Renal cortex interstitium (tissue), 15 donors: ENCODE measurements at places on chromosomes 5 and 9. TPM values are rescaled to one million over a fixed set of nuclear protein-coding genes. Genes with fewer than 3 reads are reported as not detected.

Gene IFNK
- polyA plus RNA-seq: not detected

Gene SPARC
- 2,320 TPM for polyA plus RNA-seq

Gene ADAM19
- polyA plus RNA-seq: 8.4 TPM

Gene TEK
- 35.6 TPM for polyA plus RNA-seq

Gene GAS1
- polyA plus RNA-seq: 59.5 TPM

Gene TRIM7
- polyA plus RNA-seq: 0.29 TPM

Gene PCA3
- 2.5 TPM for polyA plus RNA-seq

Gene LCN9
- polyA plus RNA-seq: not detected

Gene HAND1
- not detected for polyA plus RNA-seq

Gene SELENOP
- polyA plus RNA-seq: 466 TPM

Gene PCDHB4
- 1.2 TPM for polyA plus RNA-seq

Gene C5orf22
- polyA plus RNA-seq: 29.7 TPM

Gene OBP2B
- not detected for polyA plus RNA-seq

Gene CCDC112
- polyA plus RNA-seq: 15.9 TPM

Gene HTR4
- not detected for polyA plus RNA-seq

- DNase-seq: no peak
These were observed 42.2 kb upstream of the AFAP1L1 start for GRCh38 chr5:149229298-149229937.

- DNase-seq: no peak
These were observed 121.4 kb upstream of the SV2C start for GRCh38 chr5:75961818-75962217.

GRCh38 chr5:106185661-106186081 lies 1485.1 kb downstream of the EFNA5 start:
- DNase-seq: no peak

GRCh38 chr5:32506201-32506661 lies 61.7 kb upstream of the ZFR start:
- no peak for DNase-seq

DNA sequence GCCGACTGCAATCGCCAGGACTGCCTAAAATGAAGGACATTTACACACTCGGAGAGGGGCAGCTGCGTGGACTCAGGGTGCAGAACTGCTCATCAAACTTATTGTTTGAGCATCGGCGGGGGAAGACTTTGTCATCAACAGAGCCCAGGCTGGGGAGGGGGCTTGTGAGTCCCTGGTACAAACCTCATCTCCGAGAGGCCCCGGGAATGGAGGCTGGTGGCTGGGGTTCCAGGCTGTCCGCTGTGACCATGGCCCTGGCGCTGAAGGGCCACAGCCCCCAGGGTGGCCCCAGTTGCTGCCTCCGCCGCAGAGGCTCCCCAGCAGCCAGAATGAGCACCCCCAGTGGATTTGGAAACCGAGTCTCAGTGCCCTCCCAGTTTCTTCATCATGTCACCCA lies 46.1 kb upstream of the RNU6ATAC start:
- DNase-seq: no peak

- DNase-seq: no peak
These were observed 1.5 kb downstream of the WHRN start for GRCh38 chr9:114503522-114504340.

DNA sequence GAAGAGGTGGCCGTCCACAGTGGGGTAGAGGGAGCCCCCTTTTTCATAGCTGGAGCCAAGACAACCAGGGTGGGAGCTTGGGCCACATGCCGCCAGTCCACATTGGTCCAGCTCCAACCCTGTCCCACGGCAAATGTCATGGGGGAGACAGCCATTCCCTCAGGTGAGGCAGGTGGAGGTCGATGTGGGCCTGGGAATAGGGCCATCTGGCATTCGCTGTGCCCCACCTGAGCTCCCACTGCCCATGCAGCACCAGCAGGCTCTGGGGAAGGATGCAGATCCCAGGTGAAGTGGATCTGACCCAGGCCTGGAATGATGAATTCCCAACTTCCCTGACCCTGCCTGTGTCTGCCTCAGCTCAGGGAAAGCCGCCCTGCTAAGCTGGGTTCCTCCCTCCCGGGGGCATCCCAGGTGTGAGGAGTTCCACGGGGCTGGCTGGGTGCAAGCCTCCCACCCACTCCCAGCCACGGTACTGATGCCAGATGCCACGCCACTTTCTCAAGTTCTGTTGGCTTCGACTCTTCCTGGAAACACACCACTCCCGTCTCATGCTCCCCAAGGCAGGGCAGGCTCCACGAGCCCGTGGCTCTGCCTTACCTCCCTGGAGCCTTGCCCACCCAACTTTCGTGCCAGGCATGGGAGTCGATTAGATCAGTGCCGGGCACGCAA lies 25.2 kb upstream of the FCN2 start:
- no peak for DNase-seq

- no peak for DNase-seq
These were observed 210.6 kb downstream of the GOLPH3 start for GRCh38 chr5:31963358-31964006.

GRCh38 chr5:138243794-138244193 lies 30.6 kb downstream of the GFRA3 start:
- no peak for DNase-seq

DNA sequence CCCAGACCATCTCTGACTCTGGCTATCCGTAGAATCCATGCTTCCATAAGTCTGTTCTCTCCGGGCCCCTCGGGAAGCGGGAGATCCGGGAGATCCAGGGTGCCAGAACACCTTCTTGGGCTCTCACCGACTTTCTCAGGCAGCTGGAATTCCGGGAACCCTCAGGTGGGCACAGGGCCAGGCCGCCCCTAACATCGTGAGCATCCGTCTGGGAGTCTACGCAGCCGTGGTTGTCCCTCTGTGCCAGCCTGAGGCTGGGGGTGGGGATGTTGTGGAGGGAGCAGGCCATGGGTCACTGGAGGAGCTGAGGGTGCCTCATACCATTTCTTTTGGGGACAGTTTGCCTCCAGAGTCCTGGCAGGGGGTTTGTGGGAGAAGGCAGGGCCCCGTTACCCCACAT lies 92.3 kb upstream of the COL5A1 start:
- no peak for DNase-seq

DNA sequence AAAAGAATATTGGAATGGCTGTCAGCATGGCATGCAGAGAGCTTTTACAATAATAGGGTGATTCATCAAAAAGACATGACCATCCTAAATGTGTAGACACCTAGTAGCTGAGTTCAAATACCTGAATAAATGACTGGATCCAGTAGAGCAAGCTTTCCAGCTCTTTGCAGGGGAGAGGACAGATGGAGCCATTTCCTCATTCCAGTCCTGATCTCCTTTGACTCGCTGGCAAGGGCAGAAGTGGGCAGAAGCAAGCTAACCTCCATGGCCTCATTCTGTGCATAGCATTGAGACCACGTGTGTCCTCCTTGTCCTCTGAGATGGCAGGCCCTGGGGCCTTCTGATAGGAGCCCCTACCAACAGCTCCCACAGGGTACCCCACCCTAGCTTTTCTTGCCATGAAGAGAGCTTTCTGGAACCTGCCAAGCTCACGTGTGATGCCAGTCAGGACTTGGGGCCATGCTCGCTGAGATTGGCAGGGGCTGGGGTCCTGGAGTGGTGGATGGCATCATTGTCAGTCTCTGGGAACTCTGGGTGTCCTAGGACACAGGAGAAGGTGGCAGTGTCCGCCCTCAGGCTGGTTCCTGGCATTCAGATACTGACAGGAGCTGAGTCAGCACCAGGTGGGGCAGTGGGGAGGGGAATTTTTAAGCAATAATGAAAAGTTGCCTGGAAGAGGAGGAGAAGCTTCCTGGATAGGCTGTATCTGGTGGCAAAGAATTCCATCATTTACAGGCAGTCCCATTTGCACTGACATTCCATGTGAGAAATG lies 33.6 kb downstream of the WWC1 start:
- no peak for DNase-seq

GRCh38 chr9:113720495-113720894 lies 155.6 kb upstream of the ZNF618 start:
- no peak for DNase-seq

DNA sequence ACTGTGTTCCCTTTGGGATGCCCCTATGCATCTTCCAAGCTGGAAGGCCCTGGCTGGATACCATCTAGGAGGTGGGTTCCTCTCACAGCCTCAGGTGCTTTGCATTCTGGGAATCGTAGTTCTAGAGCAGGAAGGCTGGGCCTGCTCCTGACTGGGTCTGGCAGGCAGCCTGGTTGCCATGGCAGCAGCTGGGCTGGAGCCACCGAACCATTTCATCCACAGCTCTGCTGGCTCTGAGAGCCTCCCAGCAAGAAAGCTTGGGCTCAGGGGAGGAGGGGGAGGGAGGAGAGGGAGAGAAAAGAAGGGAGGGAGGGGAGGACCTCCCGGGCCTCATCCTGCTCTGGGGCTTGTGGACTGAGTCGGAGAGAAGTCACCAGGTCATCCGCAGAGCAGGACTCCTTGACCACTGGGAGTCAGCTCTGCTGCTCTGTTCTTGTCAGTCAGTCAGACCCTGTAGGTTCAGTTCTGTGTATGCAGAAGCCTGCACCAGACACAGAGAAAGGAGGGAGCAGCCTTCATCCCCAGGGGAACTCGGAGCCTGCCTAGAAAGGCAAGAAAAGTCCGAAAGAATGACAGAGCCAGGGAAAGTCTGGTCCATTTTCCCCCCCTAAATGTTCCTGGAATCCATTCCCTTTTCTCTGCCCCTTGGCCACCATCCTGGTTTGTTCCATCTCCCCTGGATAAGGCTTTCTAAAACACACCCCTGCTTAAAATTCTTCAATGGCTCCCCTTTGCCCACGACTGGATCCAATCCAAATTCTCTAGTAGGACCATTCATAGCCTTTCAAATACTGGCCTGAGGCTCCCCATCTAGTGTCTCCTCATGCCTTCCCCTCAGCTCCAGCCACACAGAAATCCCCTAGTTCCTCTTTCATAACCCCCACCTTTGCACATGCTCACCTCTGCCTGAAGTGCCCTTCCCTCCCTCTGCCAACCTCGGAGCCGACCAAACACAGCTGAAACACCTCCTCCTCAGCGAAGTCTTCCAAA lies 65.4 kb upstream of the ARAP3 start:
- peak; percentile 80 for DNase-seq

GRCh38 chr5:38347040-38347763 lies 88.8 kb downstream of the EGFLAM start:
- no peak for DNase-seq

- DNase-seq: no peak
These were observed 629.8 kb downstream of the EFNA5 start for GRCh38 chr5:107040907-107041306.

- peak; percentile 96 for DNase-seq
These were observed at the start of gene PCSK5 for GRCh38 chr9:75890472-75891276. Gene PCSK5 (plus strand): TSS chr9:75890673. CDS start chr9:75891182, 509 bp downstream.

- DNase-seq: no peak
These were observed 5.6 kb downstream of the FAM221B start for GRCh38 chr9:35822926-35823325.

GRCh38 chr5:66558560-66558959 lies 37.6 kb upstream of the MAST4 start:
- DNase-seq: no peak

DNA sequence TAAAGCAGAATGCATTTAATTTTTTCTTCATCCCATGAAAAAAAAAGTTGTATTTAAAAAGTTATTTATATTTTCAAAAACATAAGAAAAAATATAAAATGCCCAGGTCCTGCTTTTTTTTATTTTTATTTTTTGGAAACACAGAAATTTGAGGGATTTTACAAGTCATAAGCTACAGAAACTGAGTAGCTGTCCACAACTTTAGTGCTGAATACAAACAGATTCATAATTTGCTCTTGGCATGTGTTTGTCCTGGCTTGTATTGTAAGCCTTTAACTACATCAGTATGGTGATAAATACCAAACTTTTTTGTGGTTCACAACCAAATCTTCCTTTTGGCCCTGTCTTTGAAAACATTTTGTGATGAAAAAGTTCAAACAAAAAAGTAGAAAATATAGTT lies 7.5 kb upstream of the PLCXD3 start:
- DNase-seq: no peak

DNA sequence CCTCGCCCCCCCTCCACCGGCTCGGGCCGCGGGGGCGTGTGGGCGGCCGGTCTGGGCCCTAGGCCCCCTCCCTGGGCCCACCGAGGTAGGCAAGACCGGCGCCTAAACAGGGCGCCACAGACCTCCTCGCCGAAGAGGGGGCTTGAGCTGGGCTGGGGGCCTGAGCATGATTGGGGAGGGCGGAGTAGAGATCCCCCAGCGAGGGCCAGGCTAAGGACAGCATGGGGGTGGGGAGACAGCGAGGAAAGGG lies 108.9 kb downstream of the PSD2 start:
- DNase-seq: no peak

DNA sequence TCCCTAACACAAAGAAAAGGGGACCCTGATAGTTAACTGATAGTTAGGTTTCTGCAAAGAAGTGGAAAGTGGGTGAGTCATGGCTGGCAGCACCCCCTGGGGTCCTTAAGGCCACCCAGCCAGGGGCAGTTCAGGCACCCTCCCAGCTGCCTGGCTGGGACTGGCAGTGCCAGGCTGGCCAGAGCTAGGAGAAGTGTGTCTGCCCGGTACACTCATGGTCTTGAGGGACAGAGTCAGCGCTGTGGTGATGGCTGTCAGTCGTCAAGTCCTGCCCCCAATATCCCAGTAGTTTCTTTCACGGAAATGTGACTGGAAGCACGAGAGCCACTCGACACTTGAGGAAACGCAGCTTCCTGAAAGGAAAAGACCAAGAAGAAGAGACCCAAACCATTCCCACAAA lies 22.3 kb upstream of the CNOT6 start:
- no peak for DNase-seq

DNA sequence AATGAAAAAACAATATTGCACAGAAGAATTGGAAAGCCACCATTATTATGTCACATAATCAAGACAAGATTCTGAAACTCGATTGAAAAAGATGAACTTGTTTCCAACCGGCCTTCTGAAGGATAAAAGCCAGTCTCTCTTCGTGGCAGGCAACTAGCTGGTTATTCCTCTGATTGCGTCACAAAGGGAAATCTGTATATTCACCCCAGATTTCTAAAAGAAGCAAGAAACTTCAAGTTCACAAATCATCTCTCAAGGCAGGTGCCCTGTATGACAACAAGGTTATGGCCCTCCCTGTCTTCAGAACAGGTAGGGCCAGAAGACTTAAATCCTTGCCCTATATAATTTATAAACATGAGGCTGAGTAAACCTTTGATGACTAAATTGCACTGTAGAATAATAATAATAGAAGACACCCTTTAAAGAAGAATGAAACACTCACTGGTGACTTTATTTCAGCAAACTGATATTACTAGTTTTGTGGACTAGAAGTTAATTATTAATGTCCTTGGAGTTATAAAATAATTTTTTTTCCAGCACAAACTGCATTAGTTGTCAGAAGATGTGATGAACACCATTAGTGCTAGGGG lies 2.9 kb upstream of the KLF4 start:
- DNase-seq: no peak
